Body of pancreas (tissue), 4 donors: ENCODE measurements at places on chromosomes 3 and 15.

DNA sequence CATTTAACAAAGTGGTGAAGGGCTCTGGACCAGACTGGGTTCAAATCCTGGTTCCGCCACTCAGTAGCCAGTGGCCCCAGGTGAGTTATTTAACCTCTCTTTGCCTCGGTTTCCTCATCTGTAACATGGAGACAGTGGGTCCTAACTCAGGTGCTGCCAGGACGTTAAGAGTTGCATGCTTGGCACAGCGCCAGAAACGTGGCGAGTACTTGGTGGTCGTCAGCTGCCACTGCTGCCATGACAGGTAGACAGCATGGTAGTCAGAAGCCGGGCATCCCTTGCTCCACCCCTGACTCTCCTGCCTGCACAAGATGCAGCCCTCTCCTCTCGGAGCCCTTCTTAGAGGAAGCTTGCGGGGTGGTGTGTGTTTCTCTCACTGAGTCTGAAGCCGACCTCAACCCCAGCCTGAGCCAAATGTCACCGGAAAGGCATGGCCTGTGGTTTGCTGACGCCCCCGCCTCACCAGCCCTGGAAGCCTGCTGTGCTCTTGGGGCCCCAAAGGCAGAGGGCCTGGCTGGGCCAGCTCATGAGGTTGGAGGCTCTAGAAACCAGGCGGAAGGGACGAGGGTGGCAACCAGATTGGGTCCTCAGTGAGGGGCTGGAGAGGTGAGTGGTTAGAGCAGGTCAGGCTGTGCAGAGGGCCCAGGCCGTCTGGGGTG, 160.8 kb upstream of the TLE3 start:
- peak; percentile 41 for DNase-seq

DNA sequence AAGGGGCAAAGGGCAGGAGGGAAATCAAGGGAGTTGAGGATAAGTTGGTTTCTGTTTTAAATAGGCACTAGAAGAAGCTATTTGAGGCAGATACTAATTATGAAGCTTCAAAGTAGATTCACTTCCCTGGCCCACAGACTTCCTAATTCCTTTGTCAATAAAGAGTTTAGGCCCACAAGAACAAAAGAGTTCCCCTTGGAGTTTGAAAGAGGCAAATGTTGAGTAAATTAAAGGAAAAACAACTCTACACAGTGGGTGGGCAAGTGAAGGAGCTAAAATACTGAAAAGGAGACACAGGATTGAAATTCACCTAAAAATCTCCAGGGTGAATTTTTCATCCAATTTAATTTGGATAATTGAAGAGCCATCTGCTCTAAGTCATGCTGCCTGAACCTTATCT, 411.7 kb upstream of the RORA start:
- DNase-seq = no peak

- no peak for DNase-seq
These were observed 369.8 kb downstream of the TBC1D5 start for GRCh38 chr3:17372362-17373210.

GRCh38 chr3:56468184-56469106, at the start of gene ERC2:
TSS of gene ERC2 (minus strand) at chr3:56468467.
- peak; percentile 66 for DNase-seq

GRCh38 chr3:24174614-24175013, 229.5 kb downstream of the NR1D2 start:
- no peak for DNase-seq

GRCh38 chr3:4864503-4864902, 114.7 kb upstream of the BHLHE40 start:
- no peak for DNase-seq

DNA sequence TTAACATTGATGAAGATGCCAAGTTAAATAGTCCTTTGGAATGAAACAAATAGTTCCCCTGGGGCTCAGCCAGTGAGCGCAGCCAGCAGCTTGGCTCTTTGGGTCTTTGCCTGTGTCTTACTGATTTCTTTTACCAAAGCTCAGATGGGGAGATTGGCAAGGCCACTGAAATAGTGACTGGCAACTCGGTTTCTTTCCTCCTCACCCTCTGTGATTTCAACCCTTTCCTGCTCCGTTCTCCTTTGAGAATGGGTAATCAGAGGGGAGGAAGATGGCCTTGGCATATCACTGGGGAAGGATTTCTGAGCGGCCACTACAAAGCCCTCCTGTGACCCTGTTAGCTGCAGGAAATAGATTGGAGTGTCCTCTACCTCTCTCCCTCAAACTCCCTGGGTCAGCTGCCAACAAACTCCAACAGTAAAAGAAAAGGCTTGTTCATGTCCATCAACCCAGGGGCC, 337.1 kb upstream of the LRRFIP2 start:
- DNase-seq = peak; percentile 25

- no peak for DNase-seq
These were observed 28.5 kb downstream of the UBE2E1 start for GRCh38 chr3:23834082-23834870.

GRCh38 chr3:137948400-137949072, 61.4 kb upstream of the CLDN18 start:
- DNase-seq = no peak

DNA sequence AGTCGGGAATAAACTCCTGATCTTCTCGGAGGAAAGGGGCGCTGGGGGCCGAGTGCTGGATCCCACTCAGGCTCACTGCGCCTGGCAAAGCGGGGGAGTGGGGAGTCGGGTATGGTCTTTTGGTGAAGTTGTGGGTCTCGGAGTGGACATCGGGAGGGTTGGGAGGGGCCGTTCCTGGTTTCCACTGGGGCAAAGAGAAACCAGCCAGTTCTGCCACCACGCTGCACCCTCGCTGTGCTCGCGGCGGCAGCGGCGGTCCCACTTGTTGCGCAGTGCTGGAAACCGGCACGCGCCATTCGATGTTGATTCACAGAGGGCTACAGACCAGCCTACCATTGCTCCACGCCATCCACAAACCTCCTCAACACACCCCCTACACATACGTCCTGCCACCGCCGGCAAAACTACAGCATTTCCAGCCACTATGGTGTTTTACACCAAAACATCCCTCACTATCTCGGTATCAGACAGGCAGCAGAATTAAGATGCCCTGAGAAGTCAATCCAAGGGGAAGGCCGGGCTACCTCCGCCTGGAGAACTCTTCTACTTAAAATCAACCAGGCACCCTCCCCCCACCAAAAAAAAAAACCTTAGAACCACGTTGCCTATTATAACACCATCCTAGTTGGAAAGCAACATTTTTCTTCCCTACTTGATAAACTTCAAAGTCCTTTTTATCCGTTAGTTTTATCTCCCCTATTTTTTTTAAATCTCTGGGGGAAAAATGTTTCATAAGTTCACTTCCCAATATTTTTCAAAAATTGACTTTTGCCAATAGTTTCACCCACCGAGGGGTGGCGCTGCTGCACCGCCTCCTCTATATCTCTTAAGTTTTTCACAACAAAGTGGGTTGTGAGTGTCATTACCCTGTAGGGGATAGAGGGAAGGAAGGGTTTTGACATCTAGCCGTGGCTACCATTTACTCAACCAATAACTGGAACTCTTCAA, 3.6 kb downstream of the BCL6 start:
- peak; percentile 70 for DNase-seq

GRCh38 chr3:32947789-32948238, 3.6 kb upstream of the CCR4 start:
- peak; percentile 73 for DNase-seq

- DNase-seq = no peak
These were observed 4.3 kb downstream of the CSRNP1 start for GRCh38 chr3:39149059-39149455.

GRCh38 chr3:32460031-32460749, 42.5 kb downstream of the CMTM6 start:
- no peak for DNase-seq

GRCh38 chr15:63050731-63051155, 8.2 kb downstream of the TPM1 start:
- DNase-seq = no peak

GRCh38 chr15:81981908-81982307, 63.9 kb downstream of the MEX3B start:
- no peak for DNase-seq

DNA sequence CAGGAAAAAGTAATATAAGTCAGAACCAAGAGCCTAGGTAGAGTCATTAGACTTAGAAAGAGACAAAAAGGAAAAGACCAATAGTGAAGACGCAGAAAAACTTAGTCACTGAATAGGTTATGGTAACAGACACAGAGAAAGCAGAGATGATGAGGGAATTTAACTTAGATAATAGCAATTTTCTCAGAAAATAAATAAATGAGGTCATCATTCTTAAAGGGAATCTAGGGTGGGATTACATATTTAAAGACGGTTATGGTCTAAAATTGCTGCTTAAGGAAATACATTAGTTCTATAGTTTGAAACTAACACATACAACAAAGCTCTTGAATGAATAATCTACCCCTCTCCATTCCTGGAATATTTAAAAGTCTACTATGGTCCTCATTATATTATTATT, 59.4 kb downstream of the UBR1 start:
- no peak for DNase-seq

DNA sequence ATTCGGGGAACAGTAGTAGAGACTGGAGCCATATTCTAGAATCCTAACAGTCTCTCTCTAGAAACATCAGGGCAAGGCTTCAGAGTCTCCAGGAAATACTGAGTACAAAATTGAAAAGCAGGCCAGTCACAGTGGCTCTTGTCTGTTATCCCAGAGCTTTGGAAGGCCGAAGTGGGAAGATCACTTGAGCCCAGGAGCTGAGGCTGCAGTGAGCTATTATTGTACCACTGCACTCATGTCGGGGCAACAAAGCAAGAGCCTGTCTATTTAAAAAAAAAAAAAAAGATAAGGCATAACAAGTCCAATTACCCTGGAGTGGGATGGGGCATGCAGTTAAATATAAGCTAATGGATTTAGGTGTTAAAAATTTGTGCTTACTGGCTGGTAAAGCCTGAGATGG, 79.0 kb downstream of the SEMA6D start:
- no peak for DNase-seq

- no peak for DNase-seq
These were observed 21.9 kb downstream of the KLHL6 start for GRCh38 chr3:183533412-183534132.

DNA sequence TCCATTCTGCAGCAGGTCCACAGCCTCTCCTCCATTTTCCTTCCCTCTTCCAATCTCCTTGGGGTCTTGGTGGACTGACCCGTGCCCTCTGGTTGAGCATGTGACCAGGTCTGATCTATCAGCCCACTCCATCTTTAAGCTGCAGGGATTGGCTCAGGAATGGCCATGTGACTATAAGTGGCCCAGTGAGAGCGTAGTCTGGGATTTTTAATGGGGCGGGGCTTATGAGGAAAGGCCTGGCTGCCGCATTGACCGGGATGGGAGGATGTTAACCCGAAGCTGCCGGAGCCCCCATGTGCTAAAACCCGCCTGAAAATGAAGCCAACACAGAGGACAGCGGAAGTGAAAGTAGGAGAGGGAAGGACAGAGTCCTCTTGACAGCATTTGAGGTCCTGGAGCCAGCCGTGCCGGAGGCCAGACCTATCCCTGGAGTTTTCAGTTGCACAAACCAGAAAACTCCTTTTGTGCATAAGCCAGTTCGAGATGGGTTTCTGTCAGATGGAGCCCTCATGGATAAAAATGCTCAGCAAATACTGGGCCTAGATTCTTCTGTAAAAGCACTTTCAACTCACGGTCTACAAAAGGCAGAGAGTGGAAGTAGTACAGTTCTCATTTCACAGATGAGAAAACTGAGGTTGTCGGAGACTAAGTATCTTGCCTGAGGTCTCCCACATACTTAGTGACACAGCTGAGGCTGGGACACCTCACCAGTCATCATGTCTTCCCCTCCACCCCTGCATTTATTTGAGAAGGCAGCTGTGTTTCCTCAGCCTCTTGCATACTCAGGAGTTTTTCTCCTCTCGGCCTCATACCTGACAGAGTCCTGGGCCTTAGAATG, 61.9 kb downstream of the ATP2B2 start:
- DNase-seq = no peak

DNA sequence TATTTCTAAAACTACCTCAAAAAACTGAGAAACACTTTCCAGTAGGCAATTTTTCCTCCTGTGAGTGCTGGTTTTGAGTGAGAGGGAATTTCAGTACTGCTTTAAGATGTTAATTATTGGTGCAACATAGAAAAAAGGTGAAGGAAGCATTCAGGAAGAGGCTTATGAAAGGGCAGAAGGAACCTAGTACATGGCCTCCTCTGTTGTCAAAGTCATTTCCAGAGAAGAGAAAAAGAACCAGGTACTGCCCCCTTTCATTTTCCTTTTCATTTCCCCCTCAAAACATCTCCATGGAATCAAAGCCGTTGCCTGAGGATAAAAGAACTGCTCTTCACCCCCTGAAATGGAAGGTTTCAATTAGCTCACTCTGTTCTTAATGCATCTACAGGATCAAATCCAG, 19.8 kb downstream of the RARRES1 start:
- DNase-seq = no peak

DNA sequence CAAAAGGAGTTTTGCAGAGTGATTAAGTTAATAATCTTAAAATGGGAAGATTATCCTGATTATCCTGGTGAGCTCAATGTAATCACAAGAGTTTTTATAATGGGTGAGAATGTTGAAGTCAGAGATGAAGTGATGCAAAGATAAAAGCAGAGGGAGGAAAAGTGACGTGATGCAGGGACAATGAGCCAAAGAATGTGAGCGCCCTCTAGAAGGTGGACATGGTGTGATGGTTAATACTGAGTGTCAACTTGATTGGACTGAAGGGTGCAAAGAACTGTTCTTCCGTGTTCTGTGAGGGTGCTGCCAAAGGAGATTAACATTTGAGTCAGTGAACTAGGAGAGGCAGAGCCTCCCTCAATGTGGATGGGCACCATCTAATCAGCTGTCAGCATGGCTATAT, 569.6 kb upstream of the AGTR1 start:
- no peak for DNase-seq

GRCh38 chr3:10286596-10287295, 6.0 kb downstream of the GHRL start:
- peak; percentile 44 for DNase-seq

GRCh38 chr15:85603703-85604102, 191.0 kb downstream of the KLHL25 start:
- no peak for DNase-seq
